Posterior cingulate gyrus (tissue), 11 donors: ENCODE measurements at places on chromosomes 13 and 19.

GRCh38 chr13:71214357-71214756 lies 652.6 kb downstream of the DACH1 start:
- no peak for DNase-seq

DNA sequence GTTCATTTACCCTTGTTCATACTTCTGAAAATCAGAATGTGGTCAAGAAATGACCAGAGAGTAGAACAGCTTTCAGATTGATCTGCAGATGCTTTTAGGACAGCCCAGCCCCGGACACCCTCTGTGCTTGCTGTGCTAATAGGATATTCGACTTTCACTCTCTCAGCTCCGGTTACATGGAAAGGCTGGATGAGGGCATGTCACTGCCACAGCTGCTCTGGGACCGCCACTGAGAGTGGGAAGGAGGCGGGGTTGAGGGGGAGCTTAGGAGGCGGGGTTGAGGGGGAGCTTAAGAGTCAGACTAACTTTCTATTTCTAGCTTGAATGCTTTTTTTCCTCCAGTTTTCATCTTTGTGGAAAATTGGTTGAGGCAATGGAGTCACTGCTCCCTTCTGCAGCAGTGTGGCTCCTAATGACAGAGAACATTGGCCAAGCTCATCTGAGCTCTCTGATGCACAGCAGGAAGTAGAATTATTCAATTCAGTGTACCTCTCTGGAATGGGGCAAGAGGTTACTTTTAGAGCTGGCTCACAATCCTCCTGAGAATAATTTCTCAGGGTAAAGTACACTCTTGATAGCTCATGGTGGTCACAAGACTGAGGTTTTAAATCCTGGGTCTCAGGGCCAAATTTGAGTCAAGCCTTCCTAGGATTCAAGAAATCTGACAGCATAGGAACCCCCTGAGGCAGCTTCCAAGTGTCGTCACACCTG lies 74.6 kb upstream of the NPAS1 start:
- DNase-seq = peak; percentile 68

- DNase-seq = no peak
Observed at GRCh38 chr13:24931450-24932251, 164.3 kb upstream of the PABPC3 start.

DNA sequence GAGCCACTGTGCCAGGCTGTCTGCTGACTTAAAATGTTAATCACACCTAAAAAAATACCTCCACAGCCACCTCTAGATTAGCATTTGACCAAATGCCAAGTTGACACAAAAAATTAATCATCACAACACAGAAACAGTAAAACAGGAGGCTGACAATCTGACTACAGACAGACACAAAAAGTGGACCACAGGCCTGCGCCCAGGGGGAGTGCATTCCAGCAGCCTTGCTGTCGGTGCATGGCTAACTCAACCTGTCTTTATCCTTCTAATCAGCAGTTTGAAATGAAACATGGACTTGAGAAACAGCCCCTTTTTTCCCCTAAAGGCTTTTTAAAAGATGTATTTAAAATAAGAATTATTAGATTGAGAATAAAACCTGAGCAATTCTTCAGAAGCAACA lies 34.0 kb downstream of the RASL11A start:
- DNase-seq = no peak

- peak; percentile 64 for DNase-seq
Observed at GRCh38 chr19:45607071-45608029, 5.3 kb upstream of the GPR4 start.

DNA sequence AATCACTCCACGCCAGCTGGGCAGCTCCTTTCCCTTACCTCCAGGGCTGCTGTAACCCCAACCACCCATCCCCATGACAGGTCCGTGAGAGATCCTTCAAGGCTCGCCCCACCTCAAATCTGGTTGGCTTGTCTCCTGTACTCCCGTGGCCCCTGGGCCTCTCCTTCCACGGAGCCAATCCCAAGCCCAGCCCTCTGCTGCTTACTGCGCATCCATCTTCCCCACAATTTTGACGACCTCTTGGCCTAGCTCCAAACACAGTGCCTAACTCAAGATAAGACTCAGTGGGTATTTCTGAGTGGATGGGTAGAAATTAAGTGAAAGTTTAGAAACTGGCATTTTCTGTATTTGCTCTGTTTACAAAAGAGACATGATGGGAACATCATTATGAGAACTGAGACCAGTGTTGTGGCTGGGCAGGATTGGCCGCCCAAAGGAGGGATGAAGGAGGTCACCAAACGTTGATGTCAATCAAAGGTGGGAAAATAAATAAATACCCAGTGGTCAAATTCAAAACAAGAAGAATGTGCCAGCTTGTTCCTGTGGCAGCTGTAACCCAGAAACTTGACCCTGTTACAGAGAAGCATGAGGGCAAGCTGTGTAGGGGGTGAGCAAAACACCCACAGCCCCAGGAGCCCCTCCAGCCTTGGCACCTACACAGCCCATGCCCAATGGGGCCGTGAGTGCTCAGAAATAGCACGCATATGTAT lies 162.2 kb downstream of the ABCC4 start:
- no peak for DNase-seq

- DNase-seq = no peak
Observed at GRCh38 chr19:44677019-44677811, 5.9 kb downstream of the CEACAM19 start.
